ENCODE measurements at places on chromosomes 12 and 14. TPM values are rescaled to one million over a fixed set of nuclear protein-coding genes. Genes with fewer than 3 reads are reported as not detected.
A peak's percentile ranks its signal among the peaks of the same experiment; 100 is the strongest.

Gene NKX2-8
- not detected for total RNA-seq

GRCh38 chr12:90972226-90972625 lies 17.2 kb upstream of the CCER1 start:
- no peak for DNase-seq

Gene TRIM9
- total RNA-seq: 0.07 TPM

Gene OVCH1
- total RNA-seq: not detected

Gene RTL1
- not detected for total RNA-seq

DNA sequence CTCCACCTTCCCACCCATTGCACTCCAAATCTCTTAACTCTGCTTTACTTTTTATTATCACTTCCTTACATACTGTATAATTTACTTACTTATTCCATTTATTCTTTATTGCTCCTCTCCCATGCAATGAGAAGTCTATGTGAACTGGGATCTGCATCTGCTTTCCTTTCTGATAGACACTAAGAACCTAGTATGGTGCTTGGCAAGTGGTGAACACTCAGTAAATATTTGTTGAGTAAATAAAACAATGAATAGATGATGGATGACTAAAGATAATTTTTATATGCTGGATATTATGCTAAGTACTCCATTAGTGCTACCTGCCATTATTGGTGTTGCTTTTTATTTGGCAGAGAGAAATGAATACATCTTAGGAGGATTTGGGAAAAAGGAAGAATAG lies 151.0 kb downstream of the TPH2 start:
- no peak for DNase-seq

Gene COCH
- total RNA-seq: 0.04 TPM

GRCh38 chr14:101122237-101123141 lies 219.0 kb upstream of the RTL1 start:
- DNase-seq: no peak

GRCh38 chr14:50697659-50698290 lies 29.7 kb upstream of the SAV1 start:
- DNase-seq: no peak

Gene DCN
- 0.48 TPM for total RNA-seq

Gene HOXC10
- 19.6 TPM for total RNA-seq

DNA sequence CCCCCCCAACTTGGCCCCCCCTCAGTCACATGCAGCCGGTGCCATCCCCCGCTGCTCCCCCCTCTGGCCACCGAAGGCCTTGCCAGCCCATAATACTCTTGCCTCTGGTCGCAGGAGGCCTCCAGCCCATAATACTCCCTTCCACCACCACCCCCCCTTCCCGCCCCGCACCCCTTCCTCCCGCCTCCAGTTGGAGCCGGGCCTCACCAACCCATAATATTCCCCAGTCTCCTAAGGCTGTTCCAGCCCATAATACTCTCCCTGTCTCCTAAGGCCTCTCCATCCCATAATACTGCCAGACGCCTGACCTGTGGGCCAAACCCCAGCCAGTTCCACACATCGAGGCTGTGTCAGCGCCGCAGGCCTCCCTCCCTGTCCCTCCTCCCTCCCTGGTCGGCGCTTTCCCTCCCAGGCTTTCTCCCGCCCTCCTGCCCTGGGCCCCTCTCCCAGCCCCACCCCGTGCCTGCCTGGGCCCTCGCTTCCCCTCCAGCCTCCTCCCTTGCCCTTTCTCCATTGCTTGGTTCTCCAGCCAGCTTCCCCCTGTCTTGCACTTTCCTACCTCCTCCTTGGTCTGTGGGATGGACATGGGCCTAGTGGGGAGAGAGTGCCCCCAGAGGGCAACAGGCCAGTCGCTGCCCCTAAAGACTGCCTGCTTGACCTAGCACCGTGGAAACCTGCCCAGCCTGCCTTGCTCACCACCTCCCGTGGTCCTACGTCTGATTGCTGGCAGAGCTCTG lies 6.8 kb upstream of the CHD4 start:
- DNase-seq: peak; percentile 74

Gene TBC1D30
- 0.31 TPM for total RNA-seq

DNA sequence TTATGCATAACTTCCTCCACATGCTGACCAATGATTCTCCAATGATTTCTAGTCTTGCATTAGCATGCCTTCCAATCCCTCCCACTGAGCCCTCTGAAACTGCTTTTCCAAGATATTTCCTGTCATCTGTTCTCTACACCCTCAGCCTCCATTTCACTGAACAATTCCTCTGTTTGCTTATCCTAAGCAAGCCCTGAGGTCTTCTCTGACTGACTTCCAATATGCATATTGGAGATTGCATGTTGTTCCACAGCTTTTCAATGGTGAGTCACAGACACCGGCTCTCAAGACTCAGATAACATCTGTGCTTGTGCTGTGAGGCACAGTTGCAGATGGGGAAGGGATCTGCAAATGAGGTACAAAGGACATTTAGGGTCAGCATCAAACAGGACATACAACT lies 141.0 kb downstream of the SLC16A7 start:
- peak; percentile 83 for DNase-seq

Gene ACSM4
- not detected for total RNA-seq

DNA sequence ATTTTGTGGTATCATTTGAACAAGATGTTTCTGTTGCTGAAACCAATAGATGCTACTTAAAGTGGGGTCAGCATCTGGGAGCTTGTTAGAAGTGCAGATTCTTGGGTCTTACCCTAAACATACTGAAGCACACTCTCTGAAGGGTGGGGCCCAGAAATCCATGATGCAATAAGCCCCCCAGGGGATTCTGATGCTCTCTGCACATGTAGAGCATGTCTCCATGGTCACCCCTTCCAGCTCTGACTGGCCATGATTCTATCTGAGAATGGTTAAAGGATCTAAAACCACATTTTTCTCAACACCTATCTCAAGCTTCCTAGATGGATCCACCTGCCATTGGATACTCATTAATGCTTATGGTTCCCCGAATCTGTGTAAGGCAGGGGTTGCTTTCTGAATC lies 20.4 kb downstream of the JDP2 start:
- DNase-seq: no peak
